ENCODE measurements at places on chromosomes 5 and 9.
A peak's percentile ranks its signal among the peaks of the same experiment; 100 is the strongest.

DNA sequence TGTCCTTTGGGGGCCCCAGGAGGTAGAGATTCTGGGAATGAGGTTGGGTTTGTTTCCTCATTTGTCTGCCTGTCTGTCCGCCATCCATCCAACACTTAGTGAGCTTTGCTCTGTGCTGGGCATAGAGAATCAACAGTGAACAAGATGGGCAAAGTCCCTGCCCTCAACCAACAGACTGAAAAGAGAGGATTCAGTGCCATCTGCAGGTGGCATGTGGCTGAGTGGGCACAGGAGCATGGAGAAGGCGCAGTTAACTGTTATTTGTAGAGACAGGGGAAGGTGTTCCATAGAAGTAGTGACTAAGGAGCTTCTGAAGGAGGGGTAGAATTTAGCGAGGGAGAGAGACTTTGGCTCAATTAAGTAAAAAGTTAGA, 23.1 kb downstream of the POLR1E start:
- DNase-seq, result no peak

DNA sequence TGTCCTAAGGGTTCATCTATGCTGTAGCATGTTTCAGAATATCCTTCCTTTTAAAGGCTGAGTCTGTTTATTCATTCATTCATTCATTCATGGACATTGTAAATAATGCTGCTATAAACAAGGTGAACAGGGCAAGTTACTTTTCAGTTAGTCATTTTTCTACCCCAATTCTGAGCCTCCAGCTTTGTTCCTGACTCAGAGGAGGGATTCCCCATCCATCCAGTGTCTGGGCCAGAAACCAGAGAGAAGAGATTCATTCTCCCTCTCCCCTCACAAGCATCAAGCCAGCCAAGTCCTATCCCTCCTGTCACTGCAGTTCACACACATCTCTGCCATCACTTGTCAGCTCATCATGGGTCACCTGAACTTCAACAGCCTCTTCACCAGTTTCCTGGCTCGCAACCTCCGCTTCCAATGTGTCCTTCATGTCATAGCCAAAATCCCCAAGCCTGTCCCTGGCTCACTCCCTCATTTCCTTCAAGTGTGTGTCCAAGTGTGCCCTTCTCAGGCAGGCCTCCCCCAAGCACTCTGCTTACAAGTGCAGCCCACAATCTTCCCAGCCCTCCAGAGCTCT, 203.0 kb downstream of the TTLL11 start:
- DNase-seq, result no peak

DNA sequence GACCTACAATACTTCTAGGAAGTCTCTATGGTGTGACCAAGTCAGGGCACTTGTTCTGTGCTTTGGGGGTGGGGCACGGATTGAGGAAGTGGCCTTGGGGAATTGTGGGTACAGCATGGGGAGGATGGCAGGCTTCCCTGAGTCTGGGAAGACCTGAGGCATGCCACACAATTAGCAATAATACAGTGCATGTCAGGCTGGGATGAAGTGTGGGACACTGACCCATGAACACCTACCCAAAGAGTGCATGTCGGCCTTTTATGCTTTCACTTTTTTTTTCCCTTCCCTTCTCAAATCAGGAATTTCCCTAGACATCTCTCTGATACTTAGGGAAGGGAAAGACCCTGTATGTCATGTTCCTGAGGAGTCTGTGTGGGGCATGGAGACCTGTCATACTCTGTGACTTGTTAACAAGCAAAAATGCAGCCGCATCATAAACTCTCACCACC, 146.4 kb downstream of the PALM2AKAP2 start:
- DNase-seq, result no peak

DNA sequence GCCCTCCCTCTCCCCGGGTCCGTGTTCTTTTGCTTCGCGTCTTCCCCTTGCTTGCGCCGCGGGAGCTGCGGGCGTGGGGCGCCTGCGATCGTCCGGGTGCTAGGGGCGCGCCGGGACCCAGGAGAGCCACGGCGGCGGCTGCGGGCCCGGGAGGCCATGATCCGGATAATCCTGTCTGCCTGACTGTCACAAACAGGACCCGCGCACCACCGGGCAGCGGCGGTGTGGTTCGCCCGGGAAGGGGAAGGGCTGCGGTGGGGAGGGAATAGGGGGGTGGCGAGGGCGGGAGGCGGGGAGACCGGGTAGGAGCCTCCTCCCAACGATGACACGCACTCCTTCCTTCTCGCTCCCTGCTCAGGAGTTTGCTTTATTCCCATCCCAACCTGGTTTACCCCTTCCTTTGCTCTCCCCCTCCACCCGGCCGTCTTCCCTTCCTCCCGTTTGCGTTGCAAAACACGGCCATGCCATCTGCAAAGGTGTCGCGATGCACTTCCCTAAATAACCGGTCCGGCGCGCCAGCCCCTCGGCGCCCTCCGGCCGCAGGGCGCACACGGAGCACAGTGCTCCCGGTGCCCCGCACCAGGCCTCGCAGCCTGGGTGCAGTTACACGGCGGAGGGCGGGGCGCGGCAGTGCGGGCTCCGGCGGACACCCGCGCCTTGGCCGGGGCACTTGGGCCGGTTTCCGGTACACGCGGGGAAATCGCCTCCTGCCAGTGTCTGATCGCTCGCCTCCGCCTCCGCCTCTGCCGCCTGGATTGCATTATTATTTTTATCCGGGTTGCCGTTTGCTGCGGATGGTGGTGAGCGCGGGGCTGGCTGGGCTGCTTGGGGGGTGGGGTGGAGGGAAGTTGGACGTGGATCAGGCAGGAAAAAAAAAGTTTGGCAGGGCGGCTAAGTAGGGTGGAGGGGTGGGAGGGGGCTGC, 1.5 kb downstream of the SMARCA2 start:
- DNase-seq, result peak; percentile 51

- DNase-seq, result no peak
Measured at GRCh38 chr5:149447373-149448367, 68.6 kb upstream of the IL17B start.

GRCh38 chr5:53183880-53184279, 74.3 kb upstream of the MOCS2 start:
- DNase-seq, result no peak

GRCh38 chr9:106307670-106308069, 555.3 kb upstream of the ZNF462 start:
- no peak for DNase-seq

- peak; percentile 33 for DNase-seq
Measured at GRCh38 chr5:68460147-68460798, 244.7 kb downstream of the PIK3R1 start.

GRCh38 chr5:775961-776861, 8.3 kb downstream of the ZDHHC11B start:
- no peak for DNase-seq

GRCh38 chr5:111930449-111930848, 173.5 kb upstream of the NREP start:
- DNase-seq, result no peak

DNA sequence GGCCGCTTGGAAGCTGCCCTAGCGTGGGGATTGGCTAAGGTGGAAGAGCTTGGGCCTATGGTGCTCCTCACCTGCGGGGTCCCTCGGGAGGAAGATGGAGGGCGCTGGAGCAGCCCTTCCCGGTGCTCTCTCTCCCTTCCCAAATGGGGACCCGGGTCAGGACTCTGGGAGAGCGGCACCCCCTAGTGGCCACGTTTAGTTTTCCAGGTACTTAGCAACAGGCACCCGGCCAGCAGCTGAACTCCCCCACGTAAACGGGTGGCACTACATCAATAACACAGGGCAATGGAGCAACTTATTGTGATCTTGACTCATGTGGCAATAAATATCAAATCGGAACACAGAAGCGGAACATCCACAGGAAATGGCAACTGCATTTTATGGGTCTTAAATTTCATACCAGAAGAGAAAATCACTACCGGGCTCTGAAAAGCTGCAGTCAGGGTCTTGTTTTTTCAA, 316.6 kb downstream of the AGTPBP1 start:
- DNase-seq, result no peak

GRCh38 chr5:119328753-119329602, 26.8 kb upstream of the TNFAIP8 start:
- DNase-seq, result peak; percentile 69

DNA sequence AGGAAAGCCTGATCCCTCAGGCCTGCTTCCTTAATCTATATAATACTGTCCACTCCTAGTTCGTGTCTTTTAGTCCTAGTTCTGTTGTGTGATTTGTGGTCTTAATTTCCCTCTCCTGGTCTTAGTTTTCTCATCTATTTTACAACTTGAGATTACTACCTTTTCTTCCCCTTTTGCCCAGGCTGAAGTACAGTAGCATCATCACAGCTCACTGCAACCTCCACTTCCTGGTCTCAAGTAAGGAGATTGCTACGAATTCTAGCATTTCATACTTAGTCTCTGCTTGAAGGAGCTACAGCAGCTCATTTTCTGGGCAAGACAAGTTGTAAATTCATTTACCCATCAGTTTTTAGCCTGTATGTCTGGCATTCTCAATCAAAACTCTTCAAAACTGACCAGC, 5.5 kb downstream of the TRIM32 start:
- no peak for DNase-seq

- no peak for DNase-seq
Measured at GRCh38 chr5:62681117-62681850, 102.7 kb downstream of the LRRC70 start.

- no peak for DNase-seq
Measured at GRCh38 chr5:6359555-6360322, 18.6 kb downstream of the MED10 start.

GRCh38 chr5:82004511-82004910, 32.7 kb downstream of the ATG10 start:
- no peak for DNase-seq

DNA sequence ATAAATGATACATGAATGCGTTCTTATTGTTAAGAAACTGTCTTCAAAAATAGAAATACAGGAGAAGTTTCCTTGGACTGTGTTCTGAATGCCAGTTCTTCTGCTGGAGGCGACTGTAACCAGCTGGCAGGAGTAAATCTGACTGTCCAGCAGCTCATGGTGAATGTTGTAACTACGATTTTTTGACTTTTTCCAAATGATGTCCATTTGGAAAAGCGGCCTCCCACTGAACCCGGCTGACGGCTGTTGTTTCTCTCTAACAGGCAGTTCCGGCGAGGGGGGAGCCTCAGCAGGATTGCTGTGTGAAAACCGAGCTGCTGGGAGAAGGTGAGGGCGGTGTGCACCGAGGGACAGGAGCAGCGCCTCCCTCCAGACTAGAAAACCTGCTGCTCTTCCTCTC, 91.9 kb downstream of the EHMT1 start:
- no peak for DNase-seq

- no peak for DNase-seq
Measured at GRCh38 chr9:109264877-109265587, 55.8 kb downstream of the EPB41L4B start.

DNA sequence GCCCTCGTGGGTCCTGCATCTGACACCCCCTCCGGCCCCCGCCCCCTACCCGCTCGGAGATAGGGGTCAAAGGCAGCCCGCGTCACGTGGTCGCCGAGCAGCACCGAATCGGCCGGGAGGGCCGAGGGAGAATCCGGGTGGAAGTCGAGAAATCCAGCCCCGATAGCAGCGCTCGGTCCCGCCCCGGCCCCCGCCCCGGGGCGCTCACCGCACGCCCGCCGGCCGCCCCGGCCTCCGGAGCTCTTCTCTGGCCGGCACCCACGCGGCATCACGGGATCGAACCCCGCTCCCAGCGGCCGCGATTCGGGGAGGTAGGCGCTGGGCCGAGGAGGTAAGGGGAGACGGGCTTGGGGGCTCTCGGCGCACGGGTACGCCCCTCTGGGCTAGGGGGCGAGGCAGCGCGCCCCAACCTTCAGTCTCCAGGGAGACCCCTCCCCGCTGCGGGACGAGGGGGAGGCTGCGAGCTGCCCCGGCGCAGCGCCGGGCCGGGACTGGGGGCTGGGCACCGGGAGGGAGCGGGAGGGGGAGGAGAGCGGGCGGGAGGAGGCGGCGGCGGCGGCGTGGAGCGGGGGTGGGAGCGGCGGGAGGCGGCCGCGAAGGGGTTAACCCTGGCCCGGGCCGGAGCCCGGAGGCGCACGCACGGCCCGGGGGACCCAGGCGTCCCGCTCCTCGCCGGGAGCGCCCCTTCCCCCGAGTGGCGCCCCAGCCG, 22.1 kb upstream of the NDST1 start:
- no peak for DNase-seq

DNA sequence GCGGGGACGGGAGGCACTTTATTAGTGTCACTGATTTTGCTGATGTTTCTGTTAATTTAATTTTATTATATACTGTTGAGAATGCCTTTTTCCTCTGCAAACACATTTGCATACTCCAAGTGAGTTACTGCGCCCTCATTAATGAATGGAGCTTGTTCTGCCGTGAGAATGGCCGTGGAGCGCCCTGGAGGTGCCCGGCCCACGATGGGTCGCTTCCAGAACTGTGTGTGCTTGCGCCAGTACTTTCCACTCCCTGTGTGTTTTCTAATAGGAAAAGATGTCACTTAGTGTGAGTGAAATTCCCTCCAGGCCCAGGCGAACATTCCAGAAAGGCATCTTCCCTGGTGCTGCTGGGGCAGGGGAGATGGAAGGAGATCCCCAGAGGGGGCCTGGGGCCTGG, 30.1 kb downstream of the NDUFS6 start:
- DNase-seq, result no peak

GRCh38 chr9:17635115-17635890, 56.4 kb downstream of the SH3GL2 start:
- no peak for DNase-seq

DNA sequence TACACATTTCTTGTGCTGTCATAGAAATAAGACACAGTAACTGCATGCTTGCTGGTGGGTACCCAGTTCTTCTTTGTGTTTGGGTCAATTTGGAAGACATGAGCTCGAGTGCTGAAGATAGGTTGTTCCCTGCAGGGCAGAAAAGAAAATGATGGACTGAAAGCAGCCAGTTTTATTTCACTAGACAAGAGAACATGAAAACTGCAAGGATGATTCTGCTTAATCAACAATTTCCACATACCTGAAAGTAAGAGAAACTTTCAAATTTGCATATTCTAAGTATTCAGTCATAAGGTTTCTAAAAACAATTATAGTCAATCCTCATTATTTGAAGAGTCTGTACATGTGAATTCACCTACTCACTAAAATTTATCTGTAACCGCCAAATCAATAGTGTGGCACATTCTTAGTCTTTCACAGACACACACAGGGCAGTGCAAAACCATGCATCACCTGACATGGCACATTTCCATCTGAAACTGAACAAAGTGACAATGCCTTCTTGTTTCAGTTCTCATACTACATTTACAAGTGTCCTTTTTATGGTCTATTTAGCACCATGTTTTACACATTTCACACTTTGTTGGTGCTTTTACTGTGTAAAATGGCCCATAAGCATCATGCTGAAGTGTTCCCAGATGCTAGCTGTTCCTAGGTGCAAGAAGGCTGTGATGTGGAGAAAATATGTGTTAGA, 56.9 kb downstream of the HOMER1 start:
- DNase-seq, result no peak

- no peak for DNase-seq
Measured at GRCh38 chr5:152905286-152905685, 500.2 kb upstream of the NMUR2 start.

- no peak for DNase-seq
Measured at GRCh38 chr5:172102913-172103626, 85.0 kb downstream of the STK10 start.
